ENCODE measurements at places on chromosomes 1 and 21.
A peak's percentile ranks its signal among the peaks of the same experiment; 100 is the strongest.

DNA sequence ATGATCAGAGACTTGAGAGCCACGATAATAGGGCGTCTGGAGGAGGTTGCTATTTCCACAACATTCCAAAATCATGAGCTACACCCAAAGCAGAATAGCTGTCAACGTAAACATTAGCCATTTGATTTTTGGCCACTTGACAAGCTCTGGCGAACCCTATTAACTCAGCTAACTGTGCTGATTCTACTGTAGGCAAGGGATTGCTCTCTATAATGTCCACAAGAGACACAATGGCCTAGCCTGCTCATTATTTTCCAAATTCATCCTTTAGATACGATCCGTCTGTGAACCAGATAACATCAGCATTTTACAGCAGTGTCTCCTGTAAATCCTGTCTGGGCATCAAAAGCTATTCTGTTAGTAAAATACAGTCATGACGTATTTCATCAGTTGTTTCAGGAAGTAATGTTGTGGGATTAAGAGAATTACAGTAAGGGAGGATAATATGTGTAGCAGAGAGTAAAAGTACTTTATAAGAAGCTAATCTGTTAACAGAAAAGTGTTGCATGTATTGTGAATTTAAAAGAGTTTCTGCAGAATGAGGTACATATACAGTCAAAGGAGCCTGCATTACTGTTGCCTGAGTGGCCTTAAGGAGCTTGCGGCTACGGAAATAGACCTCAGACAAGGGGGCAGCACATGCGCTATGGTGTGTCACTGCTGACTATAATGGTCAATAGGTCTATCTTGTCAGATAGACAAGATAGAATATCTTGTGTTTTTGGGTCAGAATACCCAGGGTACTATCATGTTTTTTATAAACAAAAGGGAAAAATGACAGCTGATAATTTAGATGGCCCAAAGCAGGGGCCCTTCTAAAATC is 44.9 kb upstream of the TINAGL1 start:
- DNase-seq, result no peak

- DNase-seq, result no peak
Measured at GRCh38 chr1:159473335-159473734, 33.8 kb downstream of the OR10J1 start.

GRCh38 chr1:36834586-36834985 is 199.7 kb downstream of the GRIK3 start:
- no peak for DNase-seq

GRCh38 chr1:209769171-209769904 is 13.5 kb downstream of the TRAF3IP3 start:
- no peak for DNase-seq

GRCh38 chr1:6463120-6463412 is 2.9 kb downstream of the TNFRSF25 start:
- DNase-seq, result no peak

DNA sequence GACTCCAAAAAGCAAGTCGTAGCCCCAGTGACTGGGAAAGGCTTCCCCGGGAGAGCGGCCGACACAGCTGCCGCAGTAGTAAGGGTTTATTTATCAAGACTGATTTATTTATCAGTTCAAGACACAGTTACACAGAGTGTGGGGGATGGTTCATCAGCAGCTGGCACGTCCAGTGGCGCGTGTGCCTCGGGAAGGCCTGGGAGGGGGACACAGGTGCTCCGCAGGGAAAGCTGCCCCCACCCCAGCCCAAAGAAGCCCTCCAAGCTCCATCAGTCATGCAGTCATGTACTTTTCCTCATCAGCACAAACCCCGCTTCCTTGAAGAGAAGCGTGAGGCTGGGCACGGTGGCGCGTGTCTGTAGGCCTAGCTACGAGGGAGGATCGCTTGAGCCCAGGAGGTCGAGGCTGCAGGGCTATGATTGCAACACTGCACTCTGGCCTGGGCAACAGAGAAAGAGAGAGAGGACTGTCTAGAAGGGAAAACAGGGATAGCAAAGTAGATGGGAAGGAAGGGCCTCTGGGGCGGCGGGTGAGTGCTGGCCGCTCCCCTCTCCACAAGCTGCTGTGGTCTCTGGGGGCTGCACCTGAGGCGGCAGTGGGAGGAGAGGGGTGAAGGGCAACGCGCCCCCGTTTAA is 53.2 kb downstream of the PRKCZ start:
- no peak for DNase-seq

GRCh38 chr1:189149547-189150375 is 1327.9 kb downstream of the BRINP3 start:
- no peak for DNase-seq

DNA sequence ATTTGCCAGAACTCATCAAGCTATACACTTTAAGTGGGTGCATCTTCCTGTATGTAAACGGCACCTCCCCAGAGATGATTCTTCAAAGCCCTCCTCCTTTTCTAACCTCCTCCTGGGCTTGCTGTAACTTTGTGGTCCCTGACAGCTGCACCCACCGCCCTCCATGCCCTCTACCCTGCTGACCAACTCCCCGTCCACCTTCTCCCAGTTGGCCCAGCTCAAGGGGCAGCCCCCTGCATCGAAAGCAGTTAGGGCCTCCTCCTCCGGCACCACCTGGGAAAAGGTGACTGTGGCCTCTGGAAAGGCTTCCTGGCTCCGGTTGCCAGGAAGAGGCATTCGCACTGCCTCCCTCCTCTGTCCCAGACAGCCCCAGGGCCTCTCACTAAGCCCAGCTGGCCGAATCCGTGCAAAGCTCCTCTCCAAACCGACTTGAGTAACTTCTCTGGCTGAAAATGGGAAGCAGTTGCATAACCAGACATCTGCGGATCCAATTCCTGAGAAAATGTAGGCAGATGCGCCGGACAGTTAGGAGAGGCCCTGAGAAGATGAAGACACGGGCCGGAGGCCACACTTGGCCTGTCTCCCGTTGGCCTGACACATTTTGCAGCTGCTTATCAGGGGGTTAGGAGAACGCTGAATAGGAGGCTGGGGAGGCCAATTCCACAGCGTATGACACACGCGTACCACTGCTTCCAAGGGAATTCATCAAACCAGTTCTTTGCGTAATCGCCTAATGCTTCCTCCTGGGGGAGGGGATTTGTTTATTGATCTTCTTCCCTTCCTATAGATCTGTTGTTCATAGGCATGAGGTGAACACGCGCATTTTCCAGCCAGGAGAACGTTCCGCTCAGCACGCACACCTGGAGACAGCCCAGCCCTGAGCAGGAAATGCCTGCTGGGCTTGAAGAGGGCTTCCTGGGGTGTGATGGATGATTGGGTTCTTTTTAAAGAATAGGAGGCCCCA is 48.7 kb upstream of the COL6A2 start:
- DNase-seq, result no peak

DNA sequence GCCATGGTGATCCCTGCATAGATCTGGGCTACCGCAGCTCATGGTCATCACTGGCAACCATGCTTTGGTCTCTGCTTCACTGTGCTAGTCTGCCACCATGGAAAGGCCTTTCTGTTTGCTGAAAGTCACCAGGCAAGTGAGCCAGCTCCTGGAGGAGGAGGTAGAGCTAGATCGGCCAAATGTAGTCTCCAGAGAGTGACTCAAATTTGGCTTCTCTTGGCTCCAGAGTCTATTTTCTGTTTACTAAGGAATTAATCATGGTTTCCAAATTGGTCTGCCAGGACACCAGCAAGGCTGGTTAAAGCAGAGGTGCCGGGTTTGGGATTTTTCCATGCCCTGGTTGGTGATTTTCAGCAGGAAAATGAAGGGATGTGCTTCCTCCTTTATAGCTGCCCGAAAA is 52.7 kb upstream of the IVNS1ABP start:
- DNase-seq, result no peak

- no peak for DNase-seq
Measured at GRCh38 chr1:150102986-150103385, 35.4 kb downstream of the VPS45 start.

DNA sequence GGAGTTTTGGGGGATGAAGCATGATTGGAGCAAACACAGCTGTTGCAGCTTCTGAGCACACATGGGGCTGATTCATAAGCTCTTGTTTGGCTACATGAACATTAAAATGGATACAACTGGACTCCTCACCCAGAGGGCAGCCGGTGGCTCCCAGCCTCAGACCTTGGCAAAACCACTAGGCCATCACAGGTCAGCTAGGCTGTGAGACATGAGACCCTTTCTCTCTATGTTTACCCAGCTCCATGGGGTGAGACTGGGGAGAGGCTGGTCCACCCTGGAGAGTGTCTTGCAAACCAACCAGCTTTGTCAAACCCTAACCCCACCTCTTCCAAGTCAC is 388.7 kb downstream of the PTPRU start:
- no peak for DNase-seq

GRCh38 chr1:184031092-184031408 is 6.5 kb downstream of the COLGALT2 start:
- no peak for DNase-seq

- peak; percentile 94 for DNase-seq
Measured at GRCh38 chr21:25895565-25896205, 160.9 kb downstream of the GABPA start.

GRCh38 chr1:24393892-24394291 is 19.7 kb downstream of the STPG1 start:
- no peak for DNase-seq

DNA sequence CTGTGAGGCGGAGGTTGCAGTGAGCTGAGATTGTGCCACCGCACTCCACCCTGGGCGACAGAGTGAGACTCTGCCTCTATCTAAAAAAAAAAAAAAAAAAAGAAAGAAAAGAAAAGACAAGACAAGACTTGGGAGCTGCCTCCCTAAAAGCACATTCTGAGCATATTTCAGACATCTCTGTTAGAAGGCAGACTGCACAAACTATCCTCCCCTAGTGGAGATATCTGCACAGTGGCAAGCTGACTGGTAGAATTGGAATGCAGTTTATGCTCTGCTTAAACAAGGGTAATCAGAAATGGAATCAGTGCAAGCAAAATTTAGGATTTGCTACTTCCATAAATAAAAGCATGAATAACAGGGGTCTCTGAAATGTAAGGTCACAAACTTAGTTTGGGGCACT is 31.8 kb downstream of the GNG4 start:
- no peak for DNase-seq

- no peak for DNase-seq
Measured at GRCh38 chr1:85148524-85149250, 52.1 kb downstream of the SYDE2 start.

DNA sequence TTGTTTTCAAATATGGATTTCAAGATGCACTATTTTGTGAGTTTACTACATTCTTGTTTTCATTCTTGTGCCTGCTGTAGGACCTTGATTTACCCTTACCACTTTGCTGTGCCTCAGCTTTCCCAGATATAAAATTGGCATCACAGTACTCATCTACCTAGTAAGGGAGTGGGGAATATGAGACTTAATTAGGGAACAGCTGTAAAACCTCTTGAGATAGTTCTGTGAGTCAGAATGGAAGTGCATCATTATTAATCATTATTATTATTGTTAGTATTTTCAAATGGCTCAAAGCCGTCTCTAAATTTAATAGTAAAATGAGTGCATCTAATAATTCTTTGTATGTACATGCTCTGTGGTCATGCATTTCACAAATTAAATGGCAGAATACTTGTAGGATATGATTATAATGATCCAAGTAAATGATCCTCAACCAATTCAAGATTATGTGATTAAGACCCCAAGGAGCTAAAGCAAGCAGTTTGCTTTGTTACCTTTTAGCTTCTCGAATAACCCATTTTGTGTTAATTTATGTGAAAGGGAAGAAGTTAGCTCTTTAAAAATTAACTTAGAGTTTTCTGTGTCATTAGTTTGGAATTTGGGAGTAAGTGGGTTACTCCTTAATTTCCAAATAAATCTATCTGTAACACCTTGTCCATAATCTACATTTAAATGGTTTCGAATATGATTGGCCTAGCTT is 155.4 kb downstream of the NFIA start:
- DNase-seq, result no peak

GRCh38 chr1:37400466-37401225 is 73.7 kb upstream of the ZC3H12A start:
- DNase-seq, result no peak

GRCh38 chr21:45931397-45931969 is 50.1 kb upstream of the COL6A1 start:
- no peak for DNase-seq

- no peak for DNase-seq
Measured at GRCh38 chr1:6982860-6983259, 197.6 kb downstream of the CAMTA1 start.

- no peak for DNase-seq
Measured at GRCh38 chr21:39661740-39662139, 49.0 kb downstream of the B3GALT5 start.

GRCh38 chr1:58997060-58997411 is 213.2 kb upstream of the JUN start:
- no peak for DNase-seq

DNA sequence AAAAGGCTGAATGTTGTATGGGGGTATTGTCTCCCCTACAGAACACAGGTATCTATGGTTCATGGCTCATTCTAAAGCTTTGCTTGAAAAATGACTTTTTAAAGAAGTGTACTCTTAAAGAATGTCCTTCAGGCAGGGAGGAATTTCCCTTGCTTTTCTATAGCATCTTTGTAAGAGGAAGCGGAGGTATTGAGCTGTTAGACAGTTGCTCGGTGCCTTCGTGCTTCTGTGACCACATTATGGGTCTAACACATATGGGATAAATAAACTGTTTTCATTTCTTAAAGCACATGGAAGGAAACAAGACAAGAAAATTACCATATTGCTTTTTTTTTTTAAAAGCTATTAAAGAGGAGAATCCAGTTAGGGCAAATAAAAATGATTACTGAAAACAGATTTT is 182.9 kb downstream of the NTNG1 start:
- no peak for DNase-seq

DNA sequence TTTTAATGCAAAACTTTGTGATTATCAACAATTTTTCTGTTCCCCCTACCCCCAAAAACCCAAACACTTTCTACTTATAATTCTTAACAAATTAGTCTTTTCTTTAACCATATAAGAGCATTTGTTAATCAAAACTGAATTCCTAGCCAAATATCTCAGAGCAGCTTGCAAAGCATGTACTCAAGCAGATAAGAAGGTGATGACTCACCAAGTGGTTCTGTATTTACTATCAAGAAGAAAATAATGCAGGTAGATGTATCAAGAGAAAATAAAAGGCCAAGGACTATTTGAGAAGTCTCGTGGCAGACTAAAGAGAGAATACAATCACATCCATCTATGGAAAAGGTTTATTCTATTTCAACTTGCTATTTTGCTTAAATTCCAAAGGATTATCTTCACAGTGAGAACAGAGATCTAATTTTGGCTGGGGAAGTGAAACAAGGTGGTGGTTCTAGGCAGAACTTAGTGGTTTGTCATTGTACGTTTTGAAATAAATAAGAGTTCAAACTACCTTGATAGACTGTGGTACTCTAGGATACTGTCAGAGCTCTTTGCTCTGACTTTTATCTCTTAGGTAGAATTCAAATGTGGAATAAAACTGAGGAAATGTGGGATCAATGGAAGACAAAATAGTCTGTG is 94.7 kb upstream of the NRIP1 start:
- no peak for DNase-seq

DNA sequence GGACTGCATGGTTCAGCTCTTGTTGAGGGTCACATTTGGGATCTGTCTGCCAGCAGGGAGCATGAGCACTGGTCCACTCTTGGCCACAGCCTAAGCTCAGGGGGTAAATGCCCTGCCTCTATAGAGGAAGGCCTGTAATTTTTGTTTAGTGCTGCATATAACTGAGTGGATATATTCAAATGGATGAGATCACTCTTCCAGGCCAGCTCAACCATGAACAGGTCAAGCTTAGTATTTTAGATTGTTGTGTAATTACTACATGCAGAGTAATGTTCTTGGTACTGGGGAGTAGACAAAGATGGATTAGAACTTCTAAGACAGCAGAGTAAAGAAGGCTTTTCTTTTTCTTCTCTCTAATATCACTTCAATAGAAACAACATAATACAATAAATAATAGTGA is 376.9 kb downstream of the GPATCH2 start:
- DNase-seq, result no peak

Measured in NCI-H1694 (cell line).